ENCODE measurements at places on chromosomes 12 and 14.

- DNase-seq: no peak
Measured at GRCh38 chr14:92039063-92039718, 668 bp downstream of the TRIP11 start.

GRCh38 chr14:61749867-61750266 lies 12.4 kb upstream of the SNAPC1 start:
- DNase-seq: no peak

DNA sequence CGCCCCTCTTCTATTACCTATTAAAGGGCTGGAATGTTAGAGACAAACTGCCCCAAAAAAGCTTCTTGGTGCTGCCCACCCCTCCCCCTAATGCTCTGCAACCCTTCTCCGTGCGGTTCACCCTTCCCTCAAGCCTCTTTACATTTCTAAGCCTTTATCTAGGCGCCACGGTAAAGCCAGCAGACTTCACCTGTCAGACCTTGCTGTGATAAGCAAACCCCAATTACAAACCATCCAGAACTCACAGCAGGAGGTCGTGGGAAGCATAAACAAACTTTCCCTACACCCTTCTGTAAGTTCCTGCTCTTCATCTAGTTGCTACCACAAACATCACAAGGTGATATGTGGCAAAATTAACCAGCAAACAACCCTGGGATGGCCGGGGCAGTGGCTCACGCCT lies 56.8 kb downstream of the MOK start:
- DNase-seq: no peak

DNA sequence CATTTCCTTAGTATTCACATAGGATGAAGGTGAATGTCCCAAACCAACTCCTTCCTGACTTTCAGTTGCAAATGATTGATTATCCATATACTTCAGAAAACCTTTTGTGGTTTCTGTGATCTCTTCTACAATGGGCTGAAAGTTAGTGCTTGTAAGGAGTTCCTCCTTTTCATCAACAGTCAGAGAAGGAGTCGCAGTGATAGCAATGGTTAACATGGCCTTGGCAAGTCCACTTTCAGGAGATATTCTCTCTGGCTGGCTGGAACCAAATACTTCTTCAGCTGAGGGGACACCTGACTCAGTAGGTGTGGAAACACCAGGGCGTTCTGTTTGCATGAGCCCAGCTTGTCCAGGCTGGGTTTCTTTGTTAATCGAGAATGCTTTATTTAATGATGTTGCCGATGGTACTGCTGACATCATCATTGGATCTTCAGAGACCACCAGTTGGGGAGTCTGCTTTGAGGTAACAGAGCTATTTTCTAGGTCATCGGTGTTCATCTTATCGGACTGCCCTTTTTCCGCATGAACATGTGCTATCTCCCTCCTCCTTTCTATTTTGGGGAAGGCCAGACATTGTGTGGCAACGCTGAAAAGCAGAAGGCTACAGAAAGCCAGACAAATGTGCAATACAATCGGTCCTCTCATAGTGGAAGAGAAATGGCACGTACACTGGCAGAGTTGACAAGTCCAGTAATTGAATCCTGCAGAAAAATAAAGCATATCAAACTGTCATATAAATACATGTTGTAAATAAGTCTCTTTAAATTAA lies 13.1 kb downstream of the ARMH4 start:
- no peak for DNase-seq

GRCh38 chr12:56629459-56630179 lies 507 bp downstream of the BAZ2A start:
- DNase-seq: peak; percentile 46

DNA sequence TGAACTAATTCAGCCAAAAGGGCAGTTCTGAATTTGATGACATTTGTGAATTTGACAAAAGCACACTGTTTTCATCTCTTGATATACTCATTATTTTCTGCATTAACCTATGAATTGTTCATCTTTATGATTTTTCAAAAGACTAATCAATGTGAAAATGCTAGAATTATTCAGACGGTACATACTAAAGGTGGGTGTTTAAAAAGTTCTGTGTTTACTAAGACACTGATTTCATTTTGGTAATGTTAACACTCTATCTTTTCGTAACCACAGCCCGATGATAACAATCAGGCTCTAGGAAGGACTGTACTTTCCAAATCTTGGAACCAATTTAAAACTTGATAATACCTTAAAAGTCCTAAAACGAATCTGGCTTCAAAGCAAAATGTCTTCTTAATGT lies 9.4 kb downstream of the AKAP5 start:
- DNase-seq: no peak

DNA sequence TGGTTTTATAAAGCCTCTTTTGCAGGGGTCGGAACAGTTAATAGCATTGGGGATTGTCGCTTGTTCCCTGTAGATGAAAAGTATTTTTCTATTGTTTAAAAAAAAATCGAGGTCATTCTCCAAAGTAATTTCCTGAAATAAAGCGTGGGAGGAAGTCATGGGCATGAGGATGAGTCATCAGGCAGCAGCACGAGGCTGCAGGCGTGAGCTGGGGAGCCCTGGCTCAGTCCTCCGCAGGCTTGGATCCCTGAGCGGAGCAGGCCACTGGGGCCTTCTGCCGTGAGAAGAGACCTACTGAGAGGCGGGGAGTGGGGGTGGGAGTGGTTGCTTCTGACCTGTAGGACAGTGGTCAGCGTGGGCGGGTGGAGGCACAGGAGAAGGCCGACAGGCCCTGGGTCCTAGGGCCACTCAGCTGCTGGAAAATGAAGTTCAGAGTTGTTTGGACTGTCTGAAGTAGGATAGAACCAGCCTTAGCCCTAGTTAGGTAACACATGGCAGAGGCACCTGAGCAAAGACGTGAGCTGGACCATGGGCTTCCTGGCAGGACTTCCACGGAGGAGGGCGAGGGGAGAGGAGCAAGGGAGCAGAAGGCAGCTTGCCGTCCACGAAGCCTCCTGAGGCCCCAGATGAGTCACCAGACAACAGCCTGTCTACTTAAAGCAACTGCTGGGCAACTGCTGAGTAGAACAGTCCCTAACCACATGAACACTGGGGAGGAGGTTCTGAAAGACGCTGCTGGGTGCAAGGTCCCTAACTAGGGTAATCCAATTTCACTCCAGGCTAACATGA lies 21.1 kb upstream of the LGALS3 start:
- peak; percentile 35 for DNase-seq

DNA sequence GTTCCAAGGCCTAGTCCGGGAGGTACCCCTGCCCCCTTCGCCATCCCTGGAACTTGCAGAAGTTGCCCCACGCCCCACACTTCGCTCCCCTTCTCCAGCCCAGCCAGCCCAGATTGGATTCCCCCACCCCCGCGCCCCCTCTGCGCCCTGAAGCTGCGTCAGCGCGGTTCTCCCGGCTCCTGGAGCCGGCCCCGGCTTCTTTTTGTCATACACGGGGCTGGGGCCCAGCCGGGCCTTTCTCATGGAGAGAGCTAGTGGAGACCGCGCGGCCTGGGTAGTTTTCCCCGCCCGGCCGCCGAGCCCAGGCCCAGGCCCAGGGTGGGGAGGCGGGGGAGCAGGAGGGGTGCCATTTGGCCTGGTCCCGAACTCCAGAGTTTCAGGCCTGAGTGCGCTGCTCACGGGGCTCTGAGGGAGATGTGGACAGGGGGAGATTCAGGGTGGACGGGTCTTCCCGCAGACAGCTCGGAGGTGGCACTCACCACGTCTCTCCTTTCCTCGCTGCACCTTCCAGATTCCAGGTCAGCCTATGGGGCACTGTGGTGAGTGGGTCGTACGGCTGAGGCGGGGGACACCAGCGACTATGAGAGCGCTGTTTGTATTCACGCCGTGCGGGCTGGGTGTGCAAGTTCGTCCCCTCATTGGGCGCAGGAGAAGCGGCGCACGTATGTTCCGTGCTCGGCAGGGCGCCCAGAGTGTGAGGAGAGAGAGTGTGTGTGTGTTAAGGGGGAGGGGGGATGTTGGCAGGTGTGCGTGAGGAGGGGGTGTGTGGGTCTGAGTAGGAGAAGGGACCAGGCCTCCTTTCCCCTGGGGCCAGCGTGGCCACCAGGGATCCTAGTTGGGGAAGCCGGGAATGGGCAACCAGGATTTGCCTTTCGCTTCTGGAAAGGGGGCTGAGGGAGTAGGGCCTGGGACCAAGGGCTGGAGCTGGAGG lies 785 bp upstream of the LHX5 start:
- DNase-seq: no peak

Data from T-helper 17 cell (primary cell).